ENCODE measurements at places on chromosomes 4 and X.

DNA sequence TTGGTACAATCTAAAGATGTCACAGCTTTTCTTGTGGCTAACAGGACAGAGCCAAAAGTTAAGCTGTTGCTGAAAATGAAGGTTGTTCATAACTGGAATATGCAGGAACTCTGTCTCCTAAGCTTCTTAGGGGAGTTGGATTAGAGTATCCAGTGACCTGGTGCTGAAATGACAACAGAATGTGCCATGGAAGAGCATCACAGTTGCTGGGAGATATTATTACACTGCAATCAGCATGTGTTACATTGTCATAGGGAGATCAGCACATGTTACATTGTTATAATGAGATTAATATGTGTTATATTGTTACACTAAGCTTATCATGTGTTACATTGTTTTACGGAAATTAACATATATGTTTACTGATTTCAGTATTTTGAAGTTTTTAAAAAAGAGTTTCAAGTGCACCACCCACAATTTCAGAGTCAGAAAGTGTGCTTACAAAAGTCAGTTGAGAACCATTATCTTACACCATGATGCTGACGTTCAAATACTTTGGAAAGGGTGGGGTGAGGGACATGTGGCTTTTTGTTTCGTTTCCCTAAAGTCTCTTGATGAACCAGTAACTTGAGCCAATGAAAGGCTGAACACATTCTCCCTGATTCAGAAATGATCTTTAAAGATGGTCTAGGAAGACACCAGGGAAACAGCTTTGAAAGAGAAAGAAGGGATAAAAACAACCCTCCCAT, 113.4 kb downstream of the DRD5 start:
- no peak for DNase-seq

- no peak for DNase-seq
Measured at GRCh38 chr4:161522031-161522430, 641.8 kb downstream of the FSTL5 start.

DNA sequence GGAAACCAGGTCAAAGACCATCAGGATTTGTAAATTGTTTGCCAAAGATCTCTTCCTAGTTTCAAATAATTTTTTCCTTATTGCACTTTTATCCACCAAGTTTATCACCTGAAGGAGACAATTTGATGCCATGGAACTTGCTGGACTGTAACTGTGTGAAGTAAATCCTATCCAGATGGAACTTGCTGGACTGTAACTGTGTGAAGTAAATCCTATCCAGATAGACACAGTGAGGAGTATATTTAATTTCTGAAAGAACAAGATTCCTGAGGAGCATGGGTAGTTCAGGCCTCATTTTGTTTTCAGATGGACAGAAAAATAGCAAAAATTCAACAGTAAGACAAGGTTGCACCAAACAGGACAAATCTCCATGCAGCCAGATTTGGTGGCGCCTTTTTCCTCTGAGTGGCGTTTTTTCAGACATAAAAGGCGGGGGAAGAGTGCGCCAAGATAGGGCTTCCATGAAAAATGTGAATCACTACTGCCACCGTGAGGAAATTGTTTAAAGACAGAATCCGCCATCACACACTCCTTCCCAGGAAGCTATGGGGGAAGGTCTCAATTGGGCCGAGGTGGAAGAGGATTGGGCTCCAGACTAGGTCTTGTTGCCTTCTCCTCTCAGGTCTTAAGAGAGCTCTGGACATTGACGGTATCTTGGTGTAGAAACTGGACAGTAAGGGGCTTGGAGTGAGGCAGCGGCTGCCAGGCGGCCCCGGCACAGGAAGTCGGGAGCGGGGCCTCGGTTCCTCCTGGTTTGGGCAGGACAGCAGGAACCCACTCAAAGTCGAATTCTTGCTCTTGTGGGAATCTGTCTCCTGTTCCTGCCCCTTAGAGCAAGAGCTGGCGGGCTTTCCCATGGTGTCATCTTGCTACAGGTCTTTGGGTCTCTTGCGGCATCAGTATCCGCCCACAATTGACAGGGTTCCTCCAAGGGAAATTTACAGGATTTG, 234.7 kb downstream of the OR13H1 start:
- DNase-seq, result no peak

- peak; percentile 12 for DNase-seq
Measured at GRCh38 chr4:55437356-55437796, 41.6 kb downstream of the TMEM165 start.

DNA sequence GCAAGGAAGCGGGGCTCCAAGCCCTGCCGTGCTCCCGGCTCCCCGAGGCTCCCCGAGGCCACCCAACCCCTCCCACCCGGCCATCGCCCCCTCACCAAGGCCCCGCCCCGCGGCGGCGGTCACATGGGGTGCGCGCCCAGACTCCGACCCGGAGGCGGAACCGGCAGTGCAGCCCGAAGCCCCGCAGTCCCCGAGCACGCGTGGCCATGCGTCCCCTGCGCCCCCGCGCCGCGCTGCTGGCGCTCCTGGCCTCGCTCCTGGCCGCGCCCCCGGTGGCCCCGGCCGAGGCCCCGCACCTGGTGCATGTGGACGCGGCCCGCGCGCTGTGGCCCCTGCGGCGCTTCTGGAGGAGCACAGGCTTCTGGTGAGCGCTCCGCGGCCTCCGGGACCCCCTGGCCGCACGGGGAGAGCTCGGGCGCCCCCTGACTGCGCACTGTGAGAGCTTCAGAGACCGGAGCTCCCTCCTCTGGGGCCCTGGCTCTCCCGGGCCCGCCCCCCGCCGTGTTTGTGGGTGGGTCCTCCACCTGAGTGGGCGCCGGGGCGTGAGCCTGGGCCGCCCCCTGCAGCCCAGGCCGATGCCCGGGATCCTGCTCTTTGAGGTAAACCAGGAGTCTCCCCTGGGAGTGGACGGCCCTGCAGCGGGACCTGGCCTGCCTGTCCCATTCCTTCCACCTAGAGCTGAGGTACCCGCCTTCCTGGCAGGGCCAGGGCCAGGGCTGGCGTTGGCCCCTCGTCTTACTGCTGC, at the start of gene IDUA:
IDUA (plus strand) TSS at position 166 of the 745 bp plus-strand sequence; CDS start at position 207, 41 bp downstream.
- DNase-seq, result peak; percentile 73

- DNase-seq, result no peak
Measured at GRCh38 chr4:152510349-152511147, 25.3 kb downstream of the FBXW7 start.

DNA sequence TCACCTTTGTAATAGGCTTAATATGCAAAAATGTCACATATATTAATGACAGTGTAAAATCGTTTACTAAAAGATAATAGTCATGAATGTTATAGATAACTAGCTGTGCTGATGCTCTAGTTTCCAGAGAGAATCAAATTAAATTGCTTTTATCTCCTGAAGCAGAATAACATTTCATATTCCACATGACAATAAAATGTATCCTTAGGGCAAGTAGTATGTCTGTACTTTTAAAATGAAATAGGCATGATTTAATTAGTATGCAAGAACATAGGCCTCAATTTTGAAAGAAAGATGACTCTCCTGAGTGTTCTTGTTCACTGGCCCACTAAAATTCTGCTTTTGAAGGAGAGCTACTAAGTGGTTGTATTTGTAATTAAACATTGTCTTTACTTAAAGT, 1027.0 kb downstream of the ARAP2 start:
- no peak for DNase-seq

DNA sequence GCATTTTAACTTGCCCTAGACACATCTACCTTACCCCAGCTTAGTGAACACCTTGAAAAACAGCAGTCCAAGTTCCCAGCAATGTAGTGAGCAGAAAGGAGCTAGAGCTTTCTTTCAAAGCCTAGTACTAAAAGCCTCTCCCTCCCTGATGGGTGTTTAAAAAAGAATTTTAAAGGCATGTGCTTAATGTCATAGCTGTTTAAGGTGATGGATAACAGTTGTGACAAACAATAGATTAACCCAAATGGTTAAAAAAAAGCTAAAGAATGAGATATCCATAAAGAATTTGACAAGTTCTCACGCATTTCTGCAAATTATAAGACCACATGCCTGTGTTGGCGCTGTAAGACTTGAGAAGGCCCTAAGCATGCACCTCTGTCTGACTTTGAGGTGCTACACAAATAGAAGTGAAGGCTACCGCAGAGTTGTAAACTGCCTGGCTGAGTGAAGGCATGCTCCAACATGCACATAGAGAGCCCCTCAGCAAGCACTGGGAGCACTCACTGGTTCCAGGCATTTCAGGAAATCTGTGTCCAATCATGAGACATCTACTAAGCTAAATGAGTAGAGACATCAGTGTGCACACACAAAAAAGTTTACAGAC, 94.0 kb downstream of the PHF8 start:
- no peak for DNase-seq

GRCh38 chr4:123230061-123230460, 166.5 kb upstream of the SPRY1 start:
- DNase-seq, result no peak

GRCh38 chr4:53967986-53968385, 96.4 kb downstream of the CHIC2 start:
- no peak for DNase-seq

DNA sequence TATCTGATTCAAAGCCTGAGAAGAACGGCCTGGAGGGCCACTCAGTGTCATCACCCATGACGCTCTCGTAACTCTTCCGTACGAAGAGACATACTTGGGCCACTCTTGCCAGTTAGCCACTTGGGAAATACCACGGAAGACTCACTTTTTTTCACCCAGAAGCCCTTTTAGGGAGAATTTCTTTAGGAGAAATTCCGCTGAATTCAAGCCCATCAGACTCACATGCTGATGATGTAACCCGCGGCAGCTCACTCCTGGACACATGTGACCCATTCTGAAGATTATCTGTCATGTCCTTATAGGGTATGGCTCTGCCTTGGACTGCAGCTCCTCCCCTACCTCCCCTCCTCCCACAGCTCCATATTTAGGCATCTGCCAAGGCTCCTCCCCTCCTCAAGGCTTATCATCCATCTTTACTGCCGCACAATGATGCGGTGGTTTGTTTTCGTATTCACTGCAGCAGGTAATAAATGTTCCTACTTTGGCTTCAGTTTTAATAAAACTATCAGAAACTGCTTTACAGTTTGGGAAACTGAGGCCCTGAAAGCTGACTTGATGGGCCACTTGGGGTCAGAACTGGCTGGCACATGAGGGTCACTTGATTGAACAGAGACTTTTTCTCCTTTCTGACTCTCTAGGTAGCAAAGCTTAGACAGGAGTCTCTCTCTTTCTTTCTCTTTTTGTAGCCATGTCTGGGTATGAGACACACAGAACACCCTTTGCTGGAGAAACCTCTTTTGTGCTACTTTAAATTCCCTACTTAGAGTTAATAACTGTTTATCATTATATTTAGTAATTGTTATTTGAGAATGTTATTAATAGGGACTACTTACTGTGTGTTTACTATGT, 42.1 kb downstream of the RHOH start:
- no peak for DNase-seq

- no peak for DNase-seq
Measured at GRCh38 chrX:4588056-4588455, 874.6 kb upstream of the PRKX start.

DNA sequence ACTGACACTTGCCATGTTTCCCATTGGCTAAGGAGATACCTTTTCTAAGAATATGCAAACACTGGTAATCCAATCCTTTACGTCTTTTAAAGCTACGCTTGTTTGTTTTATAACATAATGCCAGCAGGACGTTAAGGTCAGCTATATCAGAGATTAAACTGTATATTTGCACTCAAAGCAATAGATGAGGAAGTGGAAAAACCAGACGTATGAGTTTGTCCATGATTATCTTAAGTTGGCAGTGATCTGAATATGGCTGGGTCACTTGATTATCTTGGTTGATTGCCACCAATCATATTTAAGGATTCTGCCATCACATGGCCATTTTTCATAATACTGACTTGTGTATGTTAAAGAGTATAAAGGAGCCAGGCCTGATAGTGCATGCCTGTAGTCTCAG, 19.4 kb downstream of the TMSB4X start:
- no peak for DNase-seq

DNA sequence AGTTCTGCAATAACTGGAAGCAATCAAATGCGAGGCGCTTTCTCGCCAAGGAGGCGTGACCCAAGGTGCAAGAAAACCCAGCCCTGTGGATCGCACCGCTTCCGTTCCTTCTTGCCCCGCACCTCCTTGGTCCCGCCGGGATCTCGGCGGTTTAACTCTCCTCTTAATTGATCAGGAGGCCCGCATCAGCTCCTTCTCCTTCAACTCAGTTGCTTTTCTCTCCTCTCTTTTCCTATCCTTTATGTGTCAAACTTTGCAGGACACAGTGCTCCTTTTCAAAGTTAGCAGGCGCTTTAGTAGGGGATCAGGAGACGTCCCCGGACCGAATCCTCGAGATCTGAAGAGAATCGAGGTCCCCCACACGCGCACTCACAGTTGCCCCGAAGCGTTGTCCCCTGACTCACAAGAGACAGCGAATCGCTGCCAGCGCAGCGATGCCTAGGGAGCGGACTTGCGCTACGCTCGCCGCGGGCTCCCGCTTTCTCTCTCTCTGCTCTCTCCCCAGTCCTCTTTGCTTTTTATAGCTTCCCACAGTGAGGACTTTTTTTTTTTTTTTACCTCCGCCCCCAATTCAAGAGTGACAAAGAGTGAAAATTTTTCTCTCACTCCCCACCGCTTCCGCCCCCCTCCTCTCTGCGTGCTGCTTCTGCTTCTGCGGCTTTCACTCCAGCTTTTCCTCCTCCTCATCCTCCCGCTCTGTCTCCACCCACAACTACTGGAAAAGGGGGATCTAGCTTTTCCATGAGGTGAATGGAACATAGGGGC, at the start of gene DKK2:
DKK2 (minus strand) TSS at position 495 of the 765 bp plus-strand sequence. CDS start 722 bp downstream, outside the sequence.
- no peak for DNase-seq

DNA sequence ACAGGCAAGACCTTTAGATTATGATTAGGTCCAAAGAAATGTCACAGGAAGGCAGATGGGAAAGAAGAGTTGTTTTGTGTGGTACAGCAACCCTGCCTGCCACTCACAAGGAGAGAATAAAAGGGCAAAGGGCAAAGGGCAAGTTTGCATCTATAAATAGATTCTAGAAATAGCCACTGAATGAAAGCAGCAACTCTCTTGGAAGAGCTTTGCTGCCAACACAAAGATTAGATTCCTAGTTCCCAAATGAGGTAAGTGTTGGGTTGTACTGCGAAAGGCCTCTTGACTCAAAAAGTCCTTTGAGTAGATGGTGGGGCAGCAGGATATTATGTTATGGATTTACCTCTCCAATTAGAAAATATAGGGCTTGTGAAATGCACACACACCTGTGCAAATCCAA, 61.2 kb downstream of the MOSPD2 start:
- no peak for DNase-seq

DNA sequence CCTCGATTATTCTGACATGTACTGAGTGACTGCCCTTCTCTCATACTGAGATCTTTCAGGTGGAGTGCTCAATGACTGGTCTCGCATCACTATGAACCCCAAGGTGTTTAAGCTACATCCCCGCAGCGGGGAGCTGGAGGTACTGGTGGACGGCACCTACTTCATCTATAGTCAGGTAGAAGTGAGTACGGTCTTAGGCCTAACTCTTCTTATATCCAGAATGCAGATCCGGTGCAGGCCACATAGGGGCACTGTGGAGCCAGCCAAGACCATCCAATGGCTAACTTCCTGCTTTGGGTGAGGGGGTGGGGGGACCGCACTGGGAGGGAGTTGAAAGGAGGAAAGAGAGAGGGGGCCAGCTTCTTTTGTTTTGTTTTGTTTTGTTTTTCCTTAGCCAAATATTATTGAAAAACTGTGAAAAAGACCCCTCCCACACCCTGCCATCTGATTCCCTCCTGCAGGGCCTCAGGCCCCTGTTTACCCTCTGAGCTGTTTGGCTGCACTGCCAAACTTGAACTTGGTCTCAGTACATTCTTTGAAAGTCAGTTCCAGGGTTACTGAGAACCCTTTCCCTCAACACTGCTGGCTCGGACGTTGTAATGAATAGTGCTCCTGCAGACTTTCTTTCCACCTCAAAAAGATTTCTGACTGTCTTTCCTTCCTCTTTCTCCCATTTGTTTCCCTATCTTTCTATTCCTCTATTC, 16.2 kb downstream of the AWAT2 start:
- no peak for DNase-seq

- no peak for DNase-seq
Measured at GRCh38 chr4:148330724-148331123, 111.5 kb downstream of the NR3C2 start.

GRCh38 chr4:69781458-69782418, 21.3 kb upstream of the SULT1B1 start:
- no peak for DNase-seq
